Astrocyte (in vitro differentiated cells and primary cell): ENCODE measurements at places on chromosomes 1 and 21. TPM values are rescaled to one million over a fixed set of nuclear protein-coding genes. Genes with fewer than 3 reads are reported as not detected.
A peak's percentile ranks its signal among the peaks of the same experiment; 100 is the strongest.

DNA sequence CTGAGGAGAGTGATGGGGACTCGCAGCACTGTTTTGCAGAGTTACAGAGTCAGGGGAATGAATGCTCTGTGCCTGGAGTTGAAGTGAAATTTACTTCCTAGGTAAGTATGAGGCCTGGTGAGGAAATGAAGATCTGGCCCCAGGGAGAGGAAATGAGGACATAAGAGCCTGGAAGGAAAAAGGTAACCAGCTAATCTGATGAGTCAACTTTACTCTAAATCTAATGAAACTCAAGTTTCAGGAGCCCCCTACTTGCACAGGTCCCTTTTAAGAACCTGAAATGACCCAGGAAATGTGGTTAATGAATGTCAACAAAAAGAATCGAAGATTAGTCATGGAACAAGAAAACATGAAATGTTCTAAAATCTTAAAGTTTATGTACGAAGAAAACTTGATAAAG is 599.0 kb downstream of the AGBL4 start:
- DNase-seq, result no peak

- DNase-seq, result no peak
These were observed 11.2 kb downstream of the CSRP1 start for GRCh38 chr1:201495551-201496295.

GRCh38 chr1:83701355-83701754 is 297.6 kb downstream of the TTLL7 start:
- no peak for DNase-seq

DNA sequence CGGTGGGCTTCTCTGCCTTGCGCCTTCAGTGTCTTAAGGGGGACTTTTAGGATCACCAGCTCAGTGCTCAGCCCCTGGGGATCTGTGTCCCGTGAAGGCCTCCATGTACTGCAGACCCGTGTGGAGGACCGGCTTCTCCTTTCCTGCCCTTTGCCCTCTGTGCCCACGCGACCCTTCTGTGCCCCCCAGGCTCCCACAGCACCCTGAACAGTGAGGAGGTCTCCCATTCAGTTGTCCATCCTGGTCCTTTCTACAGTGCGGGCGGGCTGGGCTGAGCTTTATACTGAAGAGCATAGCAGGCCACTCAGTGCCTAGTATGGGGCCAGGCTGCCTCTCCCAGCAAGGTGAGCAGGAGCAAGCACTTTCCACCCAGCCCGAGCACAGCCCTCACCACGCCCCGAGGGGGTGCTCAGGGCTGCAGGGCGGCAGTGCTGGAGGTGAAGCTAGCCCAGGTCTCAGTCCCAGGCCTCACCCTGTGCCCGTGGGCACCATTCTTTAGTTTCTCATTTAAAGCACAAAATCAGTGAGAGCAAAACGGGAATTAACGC is 7.6 kb upstream of the TFF1 start:
- DNase-seq, result no peak

DNA sequence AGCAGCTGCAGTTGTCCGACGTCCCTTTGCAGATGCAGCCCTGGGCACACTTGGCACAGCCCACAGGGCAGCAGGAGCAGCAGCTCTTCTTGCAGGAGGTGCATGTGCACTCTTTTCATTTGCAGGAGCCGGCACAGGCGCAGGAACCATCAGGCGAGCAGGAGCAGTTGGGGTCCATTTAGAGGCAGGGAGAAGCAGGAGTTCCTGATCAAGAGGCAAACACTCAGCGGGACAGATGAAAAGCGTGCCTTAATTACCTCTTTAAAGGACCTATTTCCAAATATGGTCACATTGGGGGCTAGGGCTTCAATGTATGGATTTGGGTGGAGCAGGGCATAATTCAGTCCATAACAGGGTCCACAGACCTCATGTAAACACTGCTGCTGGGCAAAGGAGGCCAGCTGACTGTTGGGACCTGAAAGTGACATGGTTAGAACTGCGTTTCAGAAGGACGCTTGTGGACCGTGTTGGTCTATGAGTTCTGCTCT is 4.3 kb upstream of the CPLANE2 start:
- DNase-seq, result no peak

GRCh38 chr1:40692429-40692895 is 958 bp downstream of the NFYC start:
- peak; percentile 4 for DNase-seq

- DNase-seq, result no peak
These were observed 116.6 kb upstream of the FOXD3 start for GRCh38 chr1:63205776-63206175.

GRCh38 chr1:55617288-55617982 is 402.3 kb upstream of the USP24 start:
- DNase-seq, result no peak

GRCh38 chr1:89807983-89808382 is 12.8 kb upstream of the LRRC8D start:
- no peak for DNase-seq

DNA sequence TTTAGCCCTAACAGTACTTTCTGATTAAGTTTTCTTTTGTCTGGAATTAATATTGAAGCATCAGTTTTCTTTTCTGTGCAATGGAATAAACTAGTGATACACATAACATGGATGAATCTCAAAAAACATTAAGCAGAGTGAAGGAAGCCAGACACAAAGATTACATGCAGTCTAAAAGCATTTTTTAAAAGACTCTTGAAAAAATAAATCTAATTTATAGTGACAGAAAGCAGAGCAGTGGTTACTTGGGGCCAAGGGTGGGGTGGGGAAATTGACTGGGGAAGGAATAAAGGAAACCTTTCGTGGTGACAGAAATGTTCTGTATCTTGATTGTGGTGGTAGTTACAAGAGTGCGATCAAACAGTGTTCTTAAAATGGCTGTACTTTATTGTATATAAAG is 20.2 kb upstream of the ST6GALNAC3 start:
- DNase-seq, result no peak

DNA sequence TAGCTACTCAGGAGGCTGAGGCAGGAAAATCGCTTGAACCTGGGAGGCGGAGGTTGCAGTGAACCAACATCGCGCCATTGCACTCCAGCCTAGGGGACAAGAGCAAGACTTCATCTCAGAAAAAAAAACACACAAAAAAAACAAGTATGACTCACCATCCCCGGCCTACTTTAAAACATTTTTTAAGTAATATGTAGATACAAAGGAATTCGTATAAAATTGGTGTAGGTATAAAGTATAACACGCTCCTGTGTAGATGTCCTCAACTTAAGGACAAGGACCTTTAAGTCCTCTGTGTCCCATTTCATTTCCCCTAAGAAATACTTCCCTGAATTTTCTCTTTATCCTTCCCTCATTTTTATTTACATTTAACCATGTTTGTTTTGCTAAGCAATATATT is 73.4 kb upstream of the PKN2 start:
- no peak for DNase-seq

The TMEM39B gene
- total RNA-seq, result 11.8 and 13.3 TPM in 2 replicates

The SPRTN gene
- 13.6 and 15.9 TPM in 2 replicates for total RNA-seq

The HMCN1 gene
- 19.7 and 29.6 TPM in 2 replicates for total RNA-seq

The OR2T29 gene
- not detected in 2 replicates for total RNA-seq

The TNFRSF9 gene
- total RNA-seq, result 2.8 and 3.4 TPM in 2 replicates
